Memory B cell (primary cell): ENCODE measurements at places on chromosomes 2 and 18.

GRCh38 chr2:199040522-199040921 is 417.2 kb downstream of the SATB2 start:
- DNase-seq: no peak

DNA sequence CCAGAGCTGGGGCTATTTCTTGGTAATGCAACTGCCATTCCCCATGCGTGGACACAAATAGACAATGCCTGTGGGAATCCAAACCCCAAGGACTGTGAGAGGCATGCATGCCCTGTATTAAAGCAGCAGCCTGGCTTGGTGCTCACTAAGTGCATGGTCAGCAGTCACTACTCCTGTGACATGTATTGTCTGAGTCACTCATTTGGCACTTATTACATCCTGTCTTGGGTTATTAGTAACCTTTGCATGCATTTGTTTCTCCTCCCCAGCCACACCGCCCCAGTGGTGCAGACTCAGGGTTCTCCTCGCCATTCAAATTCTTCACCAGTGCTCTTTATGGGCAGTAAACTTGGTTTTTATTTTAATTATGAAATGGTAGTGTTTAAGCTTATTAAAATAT is 30.2 kb downstream of the PRKCE start:
- no peak for DNase-seq

GRCh38 chr2:109352898-109353689 is 224.1 kb downstream of the SH3RF3 start:
- no peak for DNase-seq

GRCh38 chr2:167689444-167689843 is 558.0 kb downstream of the STK39 start:
- DNase-seq: no peak

- no peak for DNase-seq
Observed at GRCh38 chr2:43349904-43350303, 123.5 kb upstream of the ZFP36L2 start.

DNA sequence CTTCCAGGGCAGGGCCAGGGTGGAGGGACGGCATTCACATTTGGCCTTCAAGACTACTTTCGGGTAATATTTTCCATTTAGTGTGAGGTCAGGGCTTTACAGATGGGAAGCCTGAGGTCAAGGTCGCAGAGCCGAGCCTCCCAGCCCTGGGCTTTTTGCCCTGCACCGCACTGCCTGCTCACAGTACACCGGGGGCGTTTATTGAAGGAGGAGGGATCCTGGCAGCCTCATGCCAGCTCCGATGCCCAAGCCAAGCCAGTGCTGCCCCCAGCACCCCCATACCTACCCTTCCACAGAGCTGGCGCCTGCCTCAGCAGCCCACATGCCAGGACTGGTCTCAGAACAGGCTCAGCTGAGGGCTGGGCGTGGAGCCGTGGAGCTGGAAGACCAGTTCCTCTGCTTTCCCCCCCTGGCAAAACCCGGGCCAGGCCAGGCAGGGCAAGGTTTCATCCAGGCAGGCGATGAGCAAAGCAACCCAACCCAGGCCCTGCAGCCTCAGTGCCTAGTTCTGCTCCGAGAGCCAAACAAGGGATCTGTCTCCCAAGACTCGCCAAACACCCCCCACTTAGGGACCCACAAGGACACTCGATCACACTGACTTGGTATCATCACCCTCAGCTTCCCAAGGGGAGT is 11.9 kb downstream of the SDC1 start:
- no peak for DNase-seq
